ENCODE measurements at places on chromosomes 11 and 22. TPM values are rescaled to one million over a fixed set of nuclear protein-coding genes. Genes with fewer than 3 reads are reported as not detected.

NXPE1 gene
- not detected for polyA plus RNA-seq

PCNX3 gene
- 20.9 TPM for polyA plus RNA-seq

WNT7B gene
- polyA plus RNA-seq: 21.2 TPM

HARBI1 gene
- 2.5 TPM for polyA plus RNA-seq

IGF2 gene
- 70.5 TPM for polyA plus RNA-seq

HEPN1 gene
- not detected for polyA plus RNA-seq

ME3 gene
- 31.1 TPM for polyA plus RNA-seq

OR10A5 gene
- polyA plus RNA-seq: not detected

CD248 gene
- polyA plus RNA-seq: 80.4 TPM

TREH gene
- polyA plus RNA-seq: 0.35 TPM

TMPRSS5 gene
- 1.2 TPM for polyA plus RNA-seq

PAX6 gene
- not detected for polyA plus RNA-seq

THOC5 gene
- polyA plus RNA-seq: 39.6 TPM

HEPHL1 gene
- not detected for polyA plus RNA-seq

SMDT1 gene
- 113 TPM for polyA plus RNA-seq

PICK1 gene
- polyA plus RNA-seq: 29.6 TPM

KIAA1671 gene
- 20.9 TPM for polyA plus RNA-seq

ELMOD1 gene
- 6.1 TPM for polyA plus RNA-seq

C11orf86 gene
- not detected for polyA plus RNA-seq

BAIAP2L2 gene
- polyA plus RNA-seq: 0.50 TPM

KRTAP5-8 gene
- polyA plus RNA-seq: not detected

All from right lung (tissue), 10 donors.